ENCODE measurements at places on chromosomes 13 and 19. TPM values are rescaled to one million over a fixed set of nuclear protein-coding genes. Genes with fewer than 3 reads are reported as not detected.

Gene SHISA7
- total RNA-seq, result not detected

- DNase-seq, result no peak
Observed at GRCh38 chr13:113730258-113730691, 28.8 kb upstream of the TMEM255B start.

DNA sequence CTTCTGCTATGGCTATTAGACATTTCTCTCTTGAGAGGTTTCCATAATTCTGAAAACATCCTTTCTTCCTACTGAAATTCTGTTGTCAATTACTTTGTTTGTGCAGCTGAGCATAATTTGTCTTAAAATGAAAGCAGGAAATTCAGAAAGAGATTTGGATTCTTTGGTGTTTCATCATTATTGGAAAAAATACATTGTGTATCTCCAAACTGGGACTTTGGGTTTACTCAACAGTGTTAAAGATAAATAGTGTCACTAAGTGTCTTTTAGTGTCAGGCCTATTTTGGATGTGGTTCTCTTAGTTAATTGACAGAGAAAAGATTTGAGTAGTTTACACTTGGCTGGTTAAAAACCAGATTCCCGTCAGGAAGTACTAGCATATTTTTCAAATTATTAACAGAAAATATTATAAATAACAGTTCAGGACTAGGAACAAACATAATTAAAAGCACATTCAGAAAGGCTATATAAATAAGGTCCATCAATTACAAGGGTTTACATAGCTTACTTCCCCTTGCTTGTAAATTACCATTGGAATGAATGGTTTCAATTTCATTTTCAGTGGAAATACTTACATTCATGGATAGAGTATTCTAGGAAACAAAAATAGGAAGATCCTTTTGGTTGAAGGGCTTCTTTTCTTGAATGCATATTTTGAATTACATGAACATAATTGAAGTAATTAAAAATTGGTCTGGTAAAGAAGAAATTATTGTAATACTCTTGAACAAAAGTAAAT is 483.1 kb downstream of the GPC6 start:
- DNase-seq, result no peak

Gene IL11
- 1.6 TPM for total RNA-seq

GRCh38 chr13:23383151-23383550 is 50.4 kb downstream of the SACS start:
- no peak for DNase-seq

GRCh38 chr13:100300708-100301107 is 211.8 kb downstream of the PCCA start:
- no peak for DNase-seq

- no peak for DNase-seq
Observed at GRCh38 chr13:112445411-112446271, 69.5 kb downstream of the SPACA7 start.

Gene PAF1
- 39.0 TPM for total RNA-seq

DNA sequence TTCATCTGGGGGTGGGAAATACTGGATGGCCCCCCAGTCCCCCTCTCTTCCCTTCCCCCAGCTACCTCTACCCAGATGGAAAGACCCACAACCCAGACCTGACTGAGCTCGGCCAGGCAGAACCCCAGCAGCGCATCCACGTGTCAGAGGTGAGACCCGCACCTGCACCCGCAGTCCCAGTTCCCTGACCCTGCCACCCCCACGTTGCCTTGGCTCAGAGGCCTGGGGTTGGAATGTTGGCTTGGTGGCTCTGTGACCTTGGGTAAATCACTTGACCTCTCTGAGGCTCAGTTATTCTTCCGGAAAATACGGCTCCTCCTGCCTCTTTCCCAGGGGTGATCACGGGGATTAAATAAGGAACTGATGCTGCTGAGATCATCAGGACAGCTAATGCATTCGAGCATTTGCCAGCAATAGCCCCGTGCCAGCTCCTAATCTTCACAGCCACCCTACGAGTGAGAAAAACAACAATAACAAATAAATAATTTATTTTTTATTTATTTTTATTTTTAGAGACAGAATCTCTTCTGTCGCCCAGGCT is 12.3 kb downstream of the CBLC start:
- no peak for DNase-seq

- DNase-seq, result no peak
Observed at GRCh38 chr13:108594153-108594552, 35.3 kb upstream of the MYO16 start.

DNA sequence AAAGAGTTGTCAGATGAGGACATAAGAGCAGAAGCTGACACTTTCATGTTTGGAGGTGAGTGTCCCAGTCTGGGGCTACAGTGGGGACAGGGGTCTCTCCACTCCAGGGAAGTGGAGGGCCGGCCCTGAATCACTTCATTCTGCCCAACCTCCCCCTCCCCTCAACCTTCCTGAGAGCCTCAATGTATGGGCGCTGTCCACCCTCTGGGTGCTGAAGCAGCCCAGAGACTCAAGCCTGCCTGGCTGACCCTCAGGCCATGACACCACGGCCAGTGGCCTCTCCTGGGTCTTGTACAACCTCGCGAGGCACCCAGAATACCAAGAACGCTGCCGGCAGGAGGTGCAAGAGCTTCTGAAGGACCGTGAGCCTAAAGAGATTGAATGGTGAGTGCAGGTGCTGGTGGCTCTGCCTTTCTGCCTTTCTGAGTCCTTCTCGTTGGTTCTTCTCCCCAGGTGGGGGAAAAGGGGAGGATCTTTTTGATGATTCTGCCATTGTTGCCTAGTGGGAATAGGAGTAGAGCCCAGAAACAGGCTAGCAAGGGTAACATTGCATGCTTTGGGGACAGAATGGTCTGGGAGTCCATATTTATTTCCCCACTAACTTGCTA is 8.8 kb downstream of the CYP4F8 start:
- DNase-seq, result no peak

Gene PIBF1
- total RNA-seq, result 47.3 TPM

DNA sequence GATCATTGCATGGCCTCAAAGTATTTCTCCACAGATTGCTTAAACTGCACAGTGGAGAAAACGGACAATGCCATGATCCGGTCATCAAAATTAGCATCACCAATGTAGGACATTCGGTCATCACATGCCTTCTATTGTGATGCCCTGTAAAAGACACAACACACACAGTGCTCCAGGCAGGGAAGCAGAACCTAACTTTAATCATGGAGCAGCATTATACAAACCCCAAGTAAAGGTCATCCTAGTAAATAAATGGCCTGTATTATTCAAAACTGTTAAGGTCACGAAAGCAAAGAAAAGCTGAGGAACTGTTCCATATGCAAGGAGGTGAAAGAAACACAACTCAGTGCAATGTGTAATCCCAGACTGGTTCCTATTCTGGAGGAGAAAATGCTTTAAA is 42.2 kb downstream of the TGDS start:
- no peak for DNase-seq

Gene CEACAM21
- 2.8 TPM for total RNA-seq

GRCh38 chr19:10449037-10449436 is 28.7 kb downstream of the PDE4A start:
- no peak for DNase-seq

GRCh38 chr13:42401376-42401775 is 129.4 kb downstream of the AKAP11 start:
- no peak for DNase-seq

DNA sequence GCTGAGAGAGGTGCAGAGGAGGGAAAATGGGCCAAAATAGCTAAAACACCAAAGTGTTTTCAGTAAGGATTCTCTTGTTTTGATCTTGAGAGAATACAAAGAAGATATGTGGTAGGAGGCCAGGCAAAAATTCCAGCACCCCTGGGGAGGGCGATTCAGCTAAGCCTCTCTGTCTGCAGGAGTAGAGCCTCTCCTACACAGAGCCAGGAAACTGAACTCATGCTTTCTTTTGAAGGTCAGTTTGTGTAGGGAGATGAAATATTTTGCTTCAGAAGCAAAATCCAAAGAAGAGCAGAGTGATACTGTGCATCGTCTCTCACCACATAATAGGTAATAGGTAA is 565.0 kb downstream of the FGF9 start:
- DNase-seq, result no peak

Gene RASGRP4
- 1.5 TPM for total RNA-seq

GRCh38 chr19:54561840-54562239 is 11.8 kb upstream of the LILRA2 start:
- no peak for DNase-seq

DNA sequence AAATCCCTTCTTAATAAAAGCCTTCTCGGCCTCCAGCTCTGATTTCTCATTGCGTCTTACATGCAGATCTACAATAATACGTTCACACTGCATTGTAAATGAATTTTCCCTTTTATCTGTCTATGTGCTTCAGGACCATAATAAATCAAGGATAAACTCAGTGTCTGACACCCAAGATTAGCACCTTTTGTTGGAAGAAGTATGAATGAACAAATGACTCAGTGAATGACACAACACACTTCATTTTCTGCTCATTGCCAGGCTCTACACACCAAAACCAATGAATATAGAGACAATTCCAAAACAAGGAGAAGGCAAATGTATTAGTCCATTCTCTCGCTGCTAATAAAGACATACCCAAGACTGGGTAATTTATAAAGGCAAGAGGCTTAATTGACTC is 1224.4 kb downstream of the EFNB2 start:
- DNase-seq, result no peak

DNA sequence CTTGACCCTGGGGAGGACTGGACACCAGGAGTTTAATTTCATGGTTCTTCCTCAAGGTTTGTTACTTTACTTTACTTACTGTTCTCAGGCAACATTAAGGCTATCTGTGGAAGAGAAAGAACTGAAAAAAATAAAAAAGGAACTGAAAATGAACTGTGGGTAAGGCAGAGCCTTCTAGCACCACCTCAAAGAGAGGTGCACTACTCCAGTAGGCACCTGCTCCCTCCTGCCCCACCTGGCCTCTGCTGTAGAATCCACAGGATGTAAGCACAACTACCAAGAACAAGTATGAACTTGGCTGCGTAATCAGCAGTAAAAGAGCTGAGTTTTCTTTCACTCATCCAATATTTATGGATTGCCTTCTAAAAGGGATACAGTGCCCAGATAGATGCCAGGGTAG is 12.2 kb downstream of the ZNF112 start:
- no peak for DNase-seq

GRCh38 chr19:49441210-49441959 is at the start of gene SLC17A7:
Gene SLC17A7 (minus strand): TSS chr19:49441527. CDS start chr19:49441379, 148 bp downstream.
- DNase-seq, result peak; percentile 72

DNA sequence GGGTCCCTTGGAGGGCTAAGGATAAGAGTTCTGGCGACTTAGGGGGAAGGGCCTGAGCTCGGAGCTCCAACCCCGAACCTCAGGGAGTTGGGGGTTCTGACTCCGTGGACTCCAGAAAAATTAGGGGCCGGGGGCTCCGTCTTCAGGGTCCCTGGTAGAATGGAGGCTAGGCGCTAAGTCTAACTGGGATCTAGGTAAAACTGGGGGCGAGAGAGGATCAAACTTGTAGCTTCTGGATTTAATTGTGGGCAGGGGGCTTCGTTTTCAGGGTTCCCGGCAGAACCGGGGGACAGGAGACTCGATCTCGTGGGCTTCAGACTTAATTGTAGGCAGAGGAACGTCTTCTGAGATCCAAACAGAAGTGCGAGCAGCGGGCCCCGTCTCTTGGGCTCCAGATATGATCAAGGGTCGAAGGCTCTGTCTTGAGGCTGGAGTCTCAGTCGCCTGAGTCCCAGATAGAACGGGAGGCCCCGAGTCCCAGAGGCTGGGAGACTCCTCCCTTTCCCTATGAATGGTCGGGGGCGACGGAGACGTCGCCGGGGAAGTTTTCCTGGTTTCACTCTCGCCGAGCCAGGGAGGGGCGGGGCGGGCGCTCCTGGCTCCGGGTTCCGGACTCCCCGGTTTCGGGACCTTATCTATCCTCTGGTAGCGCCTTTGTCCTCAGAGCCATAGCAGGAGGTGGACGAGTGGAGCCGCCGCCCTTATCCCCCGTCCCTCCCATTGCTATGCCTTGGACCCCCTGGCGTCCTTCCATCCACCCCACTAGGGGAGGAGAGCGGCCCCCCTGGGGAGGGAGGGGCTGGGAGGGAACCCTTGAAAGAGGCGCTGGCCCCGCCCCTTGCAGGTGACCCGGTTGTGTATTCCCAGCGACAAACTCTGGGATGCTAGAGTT is 1.3 kb downstream of the NECTIN2 start:
- peak; percentile 77 for DNase-seq

GRCh38 chr13:35874704-35875103 is 256.5 kb downstream of the DCLK1 start:
- DNase-seq, result no peak

GRCh38 chr19:53880711-53881481 is 1.1 kb upstream of the PRKCG start:
- DNase-seq, result no peak

- DNase-seq, result no peak
Observed at GRCh38 chr13:83536153-83536552, 346.1 kb downstream of the SLITRK1 start.

GRCh38 chr13:20148501-20149183 is 12.2 kb downstream of the GJA3 start:
- no peak for DNase-seq

DNA sequence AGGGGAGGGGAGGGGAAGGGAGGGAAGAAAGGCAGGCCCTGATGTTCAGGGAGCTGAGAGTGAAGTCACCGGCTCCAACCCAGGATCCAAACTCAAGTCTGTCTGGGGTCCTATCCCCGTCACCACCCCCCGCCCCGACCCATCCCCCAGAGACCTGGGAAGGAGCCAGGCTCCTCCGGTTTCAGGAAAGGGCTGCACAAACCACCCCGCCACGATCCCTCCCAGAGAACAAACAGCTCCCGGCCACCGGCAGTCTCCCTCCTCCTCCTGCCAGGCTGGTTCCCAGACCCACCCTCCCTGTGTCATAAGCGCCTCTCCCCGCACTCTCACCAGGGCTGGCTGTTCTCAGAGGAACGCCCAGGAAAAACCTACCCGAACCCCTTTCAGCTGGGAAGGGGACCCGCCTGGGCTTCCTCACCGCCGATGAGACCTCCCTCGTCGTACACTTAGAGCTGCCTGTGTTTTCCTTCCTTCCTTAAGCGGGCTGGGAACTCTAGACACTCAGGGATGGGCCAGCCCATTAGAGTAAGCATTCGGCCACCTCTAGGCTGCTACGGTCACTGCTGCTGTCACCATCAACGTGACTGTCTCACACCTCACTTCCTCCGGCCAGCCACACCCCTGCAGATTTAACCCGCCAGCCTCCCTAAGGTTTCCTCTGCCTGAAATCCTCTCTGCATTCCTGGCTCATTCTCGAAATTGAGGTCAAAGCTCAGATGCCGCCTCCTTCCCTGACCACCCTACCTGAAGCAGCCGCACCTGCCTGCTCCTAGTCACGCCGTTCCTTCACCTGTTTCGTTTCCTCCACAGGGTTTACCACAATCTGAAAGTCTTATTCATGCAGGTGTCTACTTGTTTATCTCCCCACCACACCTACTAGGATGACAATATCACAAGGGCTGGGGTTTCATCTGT is 6.3 kb upstream of the RDH13 start:
- DNase-seq, result no peak

Gene UGGT2
- total RNA-seq, result 33.5 TPM

- DNase-seq, result no peak
Observed at GRCh38 chr19:53172889-53173288, 14.0 kb upstream of the ZNF347 start.
